ENCODE measurements at places on chromosomes 11 and 22.

DNA sequence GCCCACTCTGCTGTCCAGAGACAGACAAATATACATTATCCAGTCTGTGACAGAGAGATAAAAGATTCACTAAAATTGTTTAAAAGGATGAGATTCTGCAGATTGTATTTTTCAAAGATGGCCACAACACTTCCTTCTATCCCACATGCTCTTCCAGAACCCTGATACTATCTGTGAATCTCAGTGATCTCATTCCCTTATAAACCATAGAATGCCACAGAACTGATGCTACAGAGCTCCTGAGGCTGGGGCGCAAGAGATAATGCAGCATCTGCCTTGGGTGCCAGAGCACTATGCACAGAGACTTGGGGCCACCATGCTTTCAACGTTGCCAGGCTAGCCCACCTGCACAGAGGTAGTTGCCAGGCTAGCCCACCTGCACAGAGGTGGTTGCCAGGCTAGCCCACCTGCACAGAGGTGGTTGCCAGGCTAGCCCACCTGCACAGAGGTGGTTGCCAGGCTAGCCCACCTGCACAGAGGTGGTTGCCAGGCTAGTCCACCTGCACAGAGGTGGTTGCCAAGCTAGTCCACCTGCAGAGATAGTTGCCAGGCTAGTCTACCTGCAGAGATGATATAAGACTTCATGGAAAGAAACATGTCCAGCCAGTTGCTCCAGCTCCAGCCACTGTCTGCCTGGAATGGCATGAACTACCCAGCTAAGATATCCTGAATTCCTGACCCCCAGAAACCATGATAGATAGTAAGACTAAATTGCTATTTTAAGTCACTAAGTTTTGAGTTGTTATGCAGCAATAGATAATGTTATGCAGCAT is 17.6 kb upstream of the SEPTIN5 start:
- no peak for DNase-seq

- no peak for DNase-seq
Measured at GRCh38 chr11:71212871-71213559, 39.4 kb downstream of the SHANK2 start.

- DNase-seq: no peak
Measured at GRCh38 chr11:94658888-94659287, 91.7 kb downstream of the PIWIL4 start.

DNA sequence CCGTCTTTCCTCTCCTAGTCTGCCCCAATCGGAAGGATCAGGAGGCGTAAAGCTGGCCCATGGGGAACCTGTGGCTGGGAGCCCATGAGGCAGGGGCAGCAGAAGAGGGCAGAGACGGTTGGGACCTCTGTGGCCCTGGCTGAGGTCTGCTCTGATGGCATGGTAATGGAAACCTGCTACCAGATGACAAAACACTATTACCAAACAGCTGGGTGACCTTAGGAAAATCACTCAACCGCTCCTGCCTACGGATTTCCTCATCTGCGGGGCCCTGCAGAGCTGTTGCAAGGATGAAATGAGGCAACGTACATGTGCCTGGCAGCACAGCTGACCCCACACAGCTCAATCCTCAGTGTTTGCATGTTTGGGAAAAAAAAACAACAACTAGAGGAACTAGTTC is 4.6 kb downstream of the AP5B1 start:
- DNase-seq: no peak

DNA sequence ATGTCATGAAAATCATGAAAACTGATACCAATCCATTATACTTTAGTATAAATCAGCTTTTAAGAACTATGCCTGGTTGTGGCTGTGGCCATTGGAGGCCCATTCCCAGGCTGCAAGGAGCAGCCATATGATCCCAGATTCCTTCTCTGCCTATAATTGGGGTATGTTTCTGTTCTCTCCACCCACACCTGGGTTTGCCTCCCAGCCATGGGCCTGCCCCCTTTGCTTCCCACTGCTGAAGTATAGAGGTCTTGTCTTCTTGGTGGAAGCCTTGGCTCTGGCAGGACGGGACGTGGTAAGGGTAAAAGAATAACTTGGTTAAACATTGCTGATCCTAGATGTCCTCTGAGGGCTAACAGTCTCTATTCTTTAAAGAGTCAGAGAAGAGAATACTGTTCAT is 2.4 kb downstream of the MICAL2 start:
- no peak for DNase-seq

- DNase-seq: no peak
Measured at GRCh38 chr22:17115945-17116565, 5.1 kb downstream of the TMEM121B start.

GRCh38 chr22:29270475-29271271 is 2.6 kb downstream of the EWSR1 start:
- no peak for DNase-seq

GRCh38 chr22:28142361-28142961 is 223.4 kb upstream of the PITPNB start:
- no peak for DNase-seq

- no peak for DNase-seq
Measured at GRCh38 chr22:42869888-42870480, 12.9 kb upstream of the ARFGAP3 start.

GRCh38 chr11:121626507-121626875 is 173.7 kb upstream of the SORL1-AS1 start:
- DNase-seq: no peak

DNA sequence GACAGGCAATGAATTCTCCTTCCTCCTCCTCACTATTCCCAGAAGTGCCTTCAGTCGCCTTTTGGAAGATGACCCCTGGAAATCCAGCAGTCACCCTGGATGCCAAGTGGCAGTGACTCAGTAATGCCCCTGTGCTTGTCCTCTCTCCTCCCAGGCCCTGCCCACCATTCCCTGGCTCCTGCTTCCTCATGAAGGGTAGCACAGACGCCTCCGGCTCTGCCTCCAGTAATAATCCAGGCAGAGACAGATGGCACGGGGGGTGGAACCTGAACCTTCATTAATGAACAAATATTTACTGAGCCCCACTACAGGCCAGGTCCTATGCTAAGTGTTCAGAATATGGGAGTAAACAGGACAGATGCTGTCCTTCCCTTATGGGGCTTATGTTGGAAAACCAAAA is 23.2 kb downstream of the SYT13 start:
- DNase-seq: no peak

DNA sequence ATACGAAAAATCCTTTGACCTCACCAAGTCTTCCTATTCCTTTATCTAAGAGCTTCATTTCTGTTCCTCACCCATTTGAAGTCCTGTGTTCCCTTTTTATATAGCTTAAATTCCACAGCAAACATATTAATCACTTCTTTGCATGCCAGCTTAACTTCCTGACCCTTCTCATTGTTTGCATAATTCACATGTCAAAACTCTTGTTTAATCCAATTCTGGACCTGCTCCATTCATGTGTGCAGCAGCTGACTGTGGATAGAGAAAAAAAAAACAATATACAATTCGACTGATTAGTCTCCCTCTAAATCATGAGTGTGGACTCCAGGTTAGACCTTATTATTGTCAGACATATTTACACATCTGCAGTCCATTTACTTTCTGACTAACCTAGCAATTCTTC is 991.2 kb upstream of the TENM4 start:
- no peak for DNase-seq

DNA sequence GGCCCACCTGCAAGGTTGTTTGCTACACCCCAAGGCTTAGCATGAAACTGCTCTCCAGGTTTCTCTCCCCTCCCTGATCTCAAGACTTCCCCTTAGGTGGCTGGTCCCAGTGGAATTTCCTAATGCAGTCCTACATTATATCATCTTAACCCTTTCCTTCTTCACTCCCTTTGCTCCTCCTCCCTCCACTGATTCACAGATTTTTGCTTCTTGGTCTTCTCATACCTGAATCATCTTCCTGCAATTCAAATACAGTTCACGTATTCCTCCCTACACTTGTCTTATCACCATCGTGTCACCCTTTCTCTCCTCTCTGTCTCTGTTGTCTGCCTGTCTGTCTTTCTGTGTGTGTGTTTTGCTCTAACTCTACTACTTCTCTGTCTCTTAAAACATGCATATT is 17.0 kb downstream of the MMP10 start:
- no peak for DNase-seq

DNA sequence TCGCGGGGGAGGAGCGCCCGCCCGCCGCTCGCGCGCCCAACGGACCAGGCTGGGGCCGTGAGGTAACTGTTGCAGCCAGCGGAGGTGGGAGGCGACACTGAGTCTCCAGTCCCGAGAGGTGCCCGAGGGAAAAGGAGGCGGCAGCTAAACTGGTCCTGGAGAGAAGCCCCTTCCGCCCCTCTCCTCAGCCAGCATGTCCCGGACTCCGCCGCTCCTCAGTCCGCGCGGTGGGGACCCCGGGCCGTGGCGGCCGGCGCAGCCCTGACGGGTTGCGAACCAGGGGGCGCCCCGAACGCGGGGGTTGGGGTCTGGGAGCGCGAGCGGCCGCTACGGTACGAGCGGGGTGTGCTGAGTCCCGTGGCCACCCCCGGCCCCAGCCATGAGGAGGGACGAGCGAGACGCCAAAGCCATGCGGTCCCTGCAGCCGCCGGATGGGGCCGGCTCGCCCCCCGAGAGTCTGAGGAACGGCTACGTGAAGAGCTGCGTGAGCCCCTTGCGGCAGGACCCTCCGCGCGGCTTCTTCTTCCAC is at the start of gene PDE3B:
Gene PDE3B (plus strand): TSS at position 108 of the 529 bp plus-strand sequence. CDS start 272 bp downstream, at position 380.
- DNase-seq: peak; percentile 87

DNA sequence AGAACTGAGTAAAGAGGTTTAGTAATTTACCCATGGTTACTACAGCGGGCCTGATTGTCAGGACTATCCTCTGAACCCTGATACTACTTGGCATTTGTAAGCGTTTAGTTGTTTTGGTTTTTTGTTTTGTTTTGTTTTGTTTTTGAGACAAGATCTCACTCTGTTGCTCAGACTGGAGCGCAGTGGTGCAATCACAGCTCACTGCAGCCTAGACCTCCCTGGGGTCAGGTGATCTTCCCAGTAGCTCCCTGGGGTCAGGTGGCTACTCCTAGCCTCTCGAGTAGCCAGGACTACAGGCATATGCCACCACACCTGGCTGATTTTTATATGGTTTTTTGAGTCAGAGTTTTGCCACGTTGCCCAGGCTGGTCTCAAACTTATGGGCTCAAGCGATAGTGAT is 118.6 kb downstream of the WNT11 start:
- DNase-seq: no peak

GRCh38 chr11:70517988-70518907 is 119.9 kb downstream of the CTTN start:
- no peak for DNase-seq

DNA sequence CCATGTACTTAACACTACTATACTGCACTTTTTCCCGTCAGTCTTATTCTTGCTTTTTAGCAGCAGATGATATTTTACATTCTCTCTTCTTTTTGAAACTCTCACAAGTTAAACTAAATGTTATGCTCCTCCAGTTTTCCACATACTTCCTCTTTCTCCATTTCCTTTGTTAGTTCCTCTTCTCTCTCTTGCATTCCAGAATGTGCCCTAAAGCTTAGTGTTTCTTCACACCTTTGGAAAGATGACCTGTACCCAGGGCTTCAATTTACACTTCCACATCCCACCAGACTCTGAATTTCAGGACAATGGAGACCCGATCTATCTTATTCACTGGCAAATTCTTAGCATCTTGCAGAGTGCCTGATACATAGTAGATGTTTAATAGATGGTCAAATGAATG is 51.8 kb downstream of the APIP start:
- DNase-seq: no peak

- peak; percentile 52 for DNase-seq
Measured at GRCh38 chr11:77113382-77114088, 10.9 kb downstream of the OMP start.

DNA sequence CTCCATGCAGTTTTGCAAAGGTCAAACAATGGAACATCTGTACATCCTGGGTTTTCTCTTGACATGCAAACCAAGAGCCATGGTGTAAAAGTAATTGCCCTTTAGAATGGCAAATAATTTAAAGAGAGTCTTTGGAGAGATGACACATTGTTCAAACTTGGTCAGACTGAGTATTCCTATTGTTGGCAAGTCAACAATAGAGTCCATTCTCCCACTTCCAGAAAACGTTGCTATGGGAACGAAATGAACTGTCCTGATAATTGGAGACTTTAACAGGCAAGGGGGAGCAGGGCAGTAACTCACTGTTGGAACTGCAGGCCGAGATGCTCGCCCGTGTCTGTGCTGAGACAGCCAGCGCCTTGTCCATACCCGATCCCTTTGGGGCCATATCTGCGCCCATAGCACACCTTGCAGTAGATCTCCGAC is 13.9 kb downstream of the CSRP3 start:
- DNase-seq: no peak

- peak; percentile 49 for DNase-seq
Measured at GRCh38 chr11:126061707-126062678, 673 bp downstream of the CDON start.

DNA sequence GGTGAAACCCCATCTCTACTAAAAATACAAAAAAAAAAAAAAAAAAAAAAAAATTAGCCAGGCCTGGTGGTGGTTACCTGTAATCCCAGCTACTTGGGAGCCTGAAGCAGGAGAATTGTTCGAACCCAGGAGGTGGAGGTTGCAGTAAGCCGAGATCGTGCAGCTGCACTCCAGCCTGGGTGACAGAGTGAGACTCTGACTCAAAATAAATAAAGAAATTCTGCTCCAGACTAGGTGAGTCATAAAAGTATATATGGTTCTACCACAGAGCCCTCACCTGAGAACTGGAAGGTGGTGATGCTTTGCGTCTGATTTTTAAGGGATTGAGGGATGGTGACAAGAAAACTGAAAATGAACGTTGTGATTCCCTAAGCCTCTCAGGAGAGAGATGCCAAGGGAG is 58.4 kb downstream of the NTM start:
- no peak for DNase-seq

- no peak for DNase-seq
Measured at GRCh38 chr22:21628386-21629254, 1.2 kb downstream of the YDJC start.

- peak; percentile 47 for DNase-seq
Measured at GRCh38 chr22:29313126-29313575, 2.3 kb downstream of the RASL10A start.

DNA sequence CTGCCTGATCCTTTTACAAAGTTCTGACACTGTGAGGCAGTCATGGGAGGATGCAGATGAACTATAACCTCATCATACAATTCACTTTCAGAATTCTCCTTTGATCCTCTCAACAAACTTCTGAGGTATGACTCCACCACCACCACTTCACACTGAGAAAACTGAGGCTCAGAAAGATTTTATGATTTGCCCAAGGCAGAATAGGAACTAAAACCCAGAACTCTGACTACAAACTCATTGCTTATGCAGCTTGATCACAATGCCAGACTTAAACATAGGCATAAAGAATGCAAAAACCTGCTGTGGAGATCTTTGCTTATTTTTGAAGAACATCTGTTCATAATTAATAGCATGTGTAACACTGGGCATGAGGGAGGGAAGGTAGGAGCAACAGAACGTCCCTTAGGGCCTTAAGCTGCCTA is 20.4 kb downstream of the FAM168A start:
- no peak for DNase-seq
